Esophagus muscularis mucosa (tissue), 4 donors: ENCODE measurements at places on chromosomes 2 and 18.

- no peak for DNase-seq
Measured at GRCh38 chr2:25165992-25166875, 2.1 kb downstream of the POMC start.

- no peak for DNase-seq
Measured at GRCh38 chr2:164714471-164714870, 93.2 kb upstream of the GRB14 start.

GRCh38 chr2:75565472-75566462, 5.0 kb upstream of the EVA1A start:
- DNase-seq, result no peak

- no peak for DNase-seq
Measured at GRCh38 chr2:67522148-67522547, 125.0 kb downstream of the ETAA1 start.

DNA sequence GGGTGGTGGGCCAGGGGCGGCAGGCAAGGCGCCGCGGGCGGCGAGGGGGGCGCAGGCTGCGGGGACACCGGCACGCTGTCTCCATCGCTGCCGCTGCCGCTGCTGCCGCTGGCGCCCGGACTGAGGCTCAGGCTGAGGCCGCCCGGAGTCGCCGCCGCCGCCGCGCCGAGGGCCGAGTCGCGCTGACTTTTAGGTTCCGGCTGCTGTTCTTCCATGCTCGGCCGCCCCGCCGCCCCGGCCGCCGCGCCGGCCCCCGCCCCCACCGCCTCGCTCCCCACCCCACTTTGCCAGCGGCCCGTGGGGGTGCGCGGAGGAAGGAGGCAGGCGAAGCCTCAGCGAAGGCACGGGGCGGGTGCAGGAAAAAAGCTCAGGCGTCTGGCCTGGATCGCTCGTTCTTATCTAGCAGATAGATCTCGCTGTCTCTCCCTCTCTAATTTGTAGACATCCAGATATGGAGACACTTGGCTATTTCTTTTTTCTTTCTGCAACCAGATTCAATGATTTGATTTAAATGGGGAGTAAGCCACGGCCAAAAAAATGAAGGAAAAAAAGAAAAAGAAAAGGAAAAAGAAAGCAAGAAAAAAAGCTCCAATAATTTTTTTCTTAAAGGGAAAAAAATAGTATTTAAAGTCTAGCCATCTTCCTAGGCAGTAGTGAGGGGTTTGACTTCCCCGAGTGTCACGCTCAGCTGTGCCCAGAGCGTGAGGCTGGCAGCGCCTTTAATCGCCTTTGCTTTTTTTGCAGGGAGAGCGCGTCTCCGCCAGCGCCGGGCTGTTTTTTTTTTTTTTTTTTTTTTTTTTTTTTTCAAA, at the start of gene EN1:
EN1 (minus strand) TSS at position 696 of the 809 bp plus-strand sequence; CDS start at position 215, 481 bp downstream.
- no peak for DNase-seq

- no peak for DNase-seq
Measured at GRCh38 chr2:216222650-216223352, 113.7 kb downstream of the XRCC5 start.

DNA sequence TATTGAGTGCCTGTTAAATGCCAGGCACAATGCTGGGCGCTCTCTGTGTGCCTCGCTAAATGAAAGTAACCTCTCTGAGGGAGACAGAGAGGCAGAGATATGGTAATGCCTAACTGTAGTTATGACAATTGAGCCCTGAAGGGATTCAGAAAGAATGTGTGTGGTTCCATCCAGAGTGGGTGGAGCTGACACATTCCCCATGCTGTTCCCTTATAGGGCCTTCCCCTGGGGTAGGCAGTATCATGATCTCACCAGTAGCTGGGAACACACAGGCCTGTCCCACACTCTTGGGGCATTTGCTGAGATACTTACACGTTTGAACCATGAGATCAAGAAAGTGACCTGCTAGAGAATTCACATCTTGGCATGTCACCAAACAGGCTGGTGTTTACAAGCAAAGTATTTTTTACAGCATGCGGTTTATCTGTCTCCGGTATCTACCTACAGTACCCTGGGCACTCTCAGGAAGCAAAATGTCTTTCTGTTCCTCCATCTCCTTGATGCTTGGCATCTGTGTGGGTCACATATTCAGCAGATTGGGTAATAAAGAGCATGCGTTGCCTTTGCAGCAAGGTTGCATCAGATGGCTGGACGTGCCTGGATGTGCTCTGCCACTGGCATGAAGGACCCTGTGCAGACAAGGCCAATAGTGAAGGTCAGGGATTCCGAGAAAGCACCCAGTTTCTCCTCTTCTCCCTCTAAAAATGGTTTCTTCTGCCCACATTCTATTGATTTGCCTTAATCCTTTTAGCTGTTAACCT, 9.4 kb downstream of the CTIF start:
- no peak for DNase-seq

DNA sequence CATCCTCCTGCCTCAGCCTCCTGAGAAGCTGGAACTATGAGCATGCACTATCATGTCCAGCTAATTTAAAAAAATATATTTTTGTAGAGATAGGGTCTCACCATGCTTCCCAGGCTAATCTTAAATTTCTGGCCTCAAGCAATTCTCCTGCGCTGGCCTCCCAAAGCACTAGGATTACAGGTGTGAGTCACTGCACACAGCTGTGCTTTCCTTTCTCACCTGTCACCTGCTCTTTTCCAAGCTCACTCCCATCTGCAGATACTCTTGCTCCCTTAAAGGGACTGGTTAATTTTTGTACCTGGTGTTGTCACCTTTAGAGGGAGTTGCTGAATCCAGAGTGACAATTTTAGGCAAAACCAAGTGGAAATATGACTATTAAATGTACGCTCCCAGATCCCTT, 178.2 kb downstream of the LOXHD1 start:
- DNase-seq, result no peak

DNA sequence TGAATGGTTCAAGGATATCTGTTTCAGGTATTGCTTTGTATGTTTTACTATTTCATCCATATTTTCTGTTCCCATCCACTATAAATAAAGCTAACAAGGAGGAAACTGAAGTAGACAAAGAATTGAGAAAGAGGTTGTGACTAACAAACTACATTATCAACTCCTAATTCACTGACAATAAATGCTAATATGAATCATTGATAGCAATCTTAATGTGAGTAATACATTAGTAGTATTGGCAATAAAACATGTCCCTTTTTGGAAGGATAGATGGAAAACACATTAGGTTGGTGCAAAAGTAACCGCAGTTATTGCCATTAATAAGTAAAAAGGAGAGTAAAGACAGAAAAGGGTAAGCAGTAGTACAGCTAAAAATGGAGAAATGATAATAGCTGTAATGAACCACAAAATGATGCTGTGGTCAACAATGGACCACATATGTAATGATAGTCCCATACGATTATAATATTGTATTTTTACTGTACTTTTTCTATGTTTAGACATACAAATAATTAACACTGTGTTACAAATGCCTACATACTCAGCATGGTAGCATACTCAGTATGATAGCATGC, 104.7 kb downstream of the THADA start:
- no peak for DNase-seq
